ENCODE measurements at places on chromosomes 16 and 17. TPM values are rescaled to one million over a fixed set of nuclear protein-coding genes. Genes with fewer than 3 reads are reported as not detected.

DNA sequence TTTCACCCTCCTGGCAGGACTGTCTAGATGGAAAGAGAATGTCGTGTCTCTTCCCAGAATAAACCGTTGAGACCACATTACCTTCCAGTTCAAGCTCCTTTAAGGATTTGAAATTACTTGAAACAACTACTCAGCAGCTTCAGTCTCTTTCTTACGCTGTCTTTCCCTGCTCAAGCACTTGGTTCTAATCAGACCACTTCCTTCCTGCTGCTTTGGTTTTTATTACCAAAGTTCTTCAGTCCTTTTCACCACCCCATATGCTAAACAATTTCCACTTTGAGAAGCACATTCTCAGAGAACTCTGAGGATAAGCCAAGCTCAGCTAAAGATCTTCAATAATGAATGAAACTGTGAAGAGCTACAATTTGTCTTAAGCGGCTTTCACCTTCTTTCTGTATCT lies 105.4 kb downstream of the STX8 start:
- peak; percentile 12 for DNase-seq

Gene NXPH3
- total RNA-seq, result 0.25 TPM

DNA sequence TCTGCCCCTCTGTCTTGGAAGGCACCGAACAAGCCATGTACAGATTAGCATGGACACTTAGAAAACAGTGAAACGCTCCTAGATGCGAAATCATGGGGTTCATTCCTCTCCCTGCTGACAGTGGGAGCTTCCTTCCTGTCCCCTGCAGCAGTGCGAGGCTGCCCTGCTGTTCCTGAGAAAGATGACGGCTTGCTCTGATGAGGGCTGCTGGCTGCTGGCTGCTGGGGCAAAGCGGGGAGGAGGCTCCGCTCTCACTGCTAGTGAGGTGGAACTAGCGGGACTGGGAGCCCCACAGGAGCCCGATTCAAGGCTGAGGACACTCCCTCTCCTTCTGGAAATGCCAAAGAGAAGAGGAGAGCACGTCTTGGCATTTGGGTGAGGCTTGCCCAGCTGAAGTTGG lies 25.9 kb upstream of the CACNG4 start:
- no peak for DNase-seq

DNA sequence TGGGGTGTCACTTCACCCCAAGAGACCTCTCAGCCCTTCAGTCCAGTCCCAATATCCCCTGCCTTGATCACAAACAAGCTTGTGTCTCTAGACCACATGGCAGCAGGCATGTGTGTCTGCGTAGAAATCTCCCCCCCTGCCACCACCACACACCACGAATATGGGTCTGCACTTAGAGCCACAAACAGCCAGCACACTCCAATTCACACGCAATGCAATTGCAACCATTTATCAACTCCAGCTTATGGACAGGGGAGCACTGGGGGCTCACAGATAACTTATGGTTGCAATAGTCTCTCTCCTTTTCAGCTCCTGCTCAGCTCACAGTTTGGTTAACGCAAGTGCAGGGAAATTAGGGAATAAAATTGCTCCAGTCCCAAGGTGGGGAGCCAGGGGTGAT lies 2.6 kb downstream of the HOXB9 start:
- DNase-seq, result no peak

- no peak for DNase-seq
Observed at GRCh38 chr16:88817785-88818574, 6.3 kb upstream of the APRT start.

Gene CNTNAP1
- total RNA-seq, result 1.3 TPM

DNA sequence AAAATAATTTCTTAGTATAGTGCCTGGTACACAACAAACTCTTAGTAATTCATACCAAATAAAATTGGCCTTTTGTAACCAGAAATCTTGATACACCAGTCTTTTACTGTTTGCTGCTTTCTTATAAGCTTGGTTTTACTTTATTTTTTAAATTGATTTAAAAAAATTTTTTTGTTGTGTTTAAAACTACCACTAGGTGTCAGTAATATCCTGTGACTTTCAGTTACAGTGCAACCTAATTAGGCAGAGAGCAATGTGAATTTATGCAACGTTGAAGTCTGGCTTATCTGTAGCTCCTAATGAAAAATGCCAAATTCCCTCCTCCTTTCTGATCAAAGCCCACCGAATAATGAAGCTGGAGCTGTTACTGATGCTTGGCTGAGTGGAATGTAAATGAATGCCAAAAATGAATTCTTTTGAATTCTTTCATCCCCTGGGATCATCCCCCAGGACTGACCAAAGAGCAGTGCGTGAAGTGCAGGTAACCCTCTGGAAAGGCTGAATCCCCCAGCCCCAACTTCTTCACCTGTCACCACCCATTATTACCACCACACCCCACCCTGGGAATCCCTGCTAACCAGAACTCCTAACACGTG lies 3.8 kb downstream of the ERCC4 start:
- no peak for DNase-seq

DNA sequence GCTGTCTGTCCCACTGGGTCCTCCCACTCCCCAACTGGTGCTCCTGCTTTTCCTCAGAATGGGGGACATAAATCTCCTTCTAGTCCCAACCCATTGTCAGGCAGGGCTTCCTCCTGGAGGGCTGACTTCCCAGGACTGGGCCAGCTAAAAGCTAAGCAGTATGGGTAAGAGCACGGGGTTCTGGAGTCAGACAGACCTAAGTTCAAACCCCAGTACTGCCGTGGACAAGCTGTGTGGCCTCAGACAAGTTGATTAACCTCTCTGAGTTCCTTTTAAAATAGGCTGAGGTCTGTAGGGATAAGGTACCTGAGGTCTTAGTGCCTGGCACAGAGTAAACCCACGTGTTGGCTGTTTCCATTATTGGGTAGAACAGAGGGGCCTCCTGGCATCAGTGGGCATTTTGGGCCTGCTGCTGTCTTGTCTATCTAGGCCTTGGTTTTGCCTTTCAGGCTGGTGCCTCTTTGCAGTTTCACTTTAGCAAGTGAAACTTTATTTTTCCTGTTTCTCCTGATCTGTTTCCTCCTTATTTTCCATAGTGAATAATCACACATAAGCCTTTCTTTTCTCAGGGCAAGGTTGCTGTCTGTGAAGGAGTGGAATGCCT lies 114.6 kb downstream of the PRKCB start:
- DNase-seq, result no peak

GRCh38 chr16:57734925-57735754 lies 430 bp upstream of the KATNB1 start:
- DNase-seq, result peak; percentile 98

DNA sequence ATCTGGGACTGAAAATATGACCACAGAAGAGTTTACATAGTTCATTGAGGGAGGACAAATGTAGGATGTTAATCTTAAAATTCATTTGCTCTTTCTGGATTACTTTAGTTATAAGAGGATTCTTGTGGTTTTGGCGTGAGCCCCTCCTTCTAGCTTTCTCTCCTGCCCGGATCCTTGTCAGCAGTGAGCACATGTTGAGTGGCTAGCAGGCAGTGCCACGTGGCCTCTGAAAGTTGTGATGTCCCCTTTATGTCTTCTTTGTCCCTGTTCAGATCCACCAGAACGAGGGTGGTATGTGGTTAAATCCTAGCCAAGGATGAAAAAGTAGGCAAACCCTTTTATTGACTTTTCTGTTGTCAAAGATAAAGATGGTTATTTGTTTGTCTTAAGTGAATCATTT lies 83.8 kb downstream of the GNAO1 start:
- no peak for DNase-seq

DNA sequence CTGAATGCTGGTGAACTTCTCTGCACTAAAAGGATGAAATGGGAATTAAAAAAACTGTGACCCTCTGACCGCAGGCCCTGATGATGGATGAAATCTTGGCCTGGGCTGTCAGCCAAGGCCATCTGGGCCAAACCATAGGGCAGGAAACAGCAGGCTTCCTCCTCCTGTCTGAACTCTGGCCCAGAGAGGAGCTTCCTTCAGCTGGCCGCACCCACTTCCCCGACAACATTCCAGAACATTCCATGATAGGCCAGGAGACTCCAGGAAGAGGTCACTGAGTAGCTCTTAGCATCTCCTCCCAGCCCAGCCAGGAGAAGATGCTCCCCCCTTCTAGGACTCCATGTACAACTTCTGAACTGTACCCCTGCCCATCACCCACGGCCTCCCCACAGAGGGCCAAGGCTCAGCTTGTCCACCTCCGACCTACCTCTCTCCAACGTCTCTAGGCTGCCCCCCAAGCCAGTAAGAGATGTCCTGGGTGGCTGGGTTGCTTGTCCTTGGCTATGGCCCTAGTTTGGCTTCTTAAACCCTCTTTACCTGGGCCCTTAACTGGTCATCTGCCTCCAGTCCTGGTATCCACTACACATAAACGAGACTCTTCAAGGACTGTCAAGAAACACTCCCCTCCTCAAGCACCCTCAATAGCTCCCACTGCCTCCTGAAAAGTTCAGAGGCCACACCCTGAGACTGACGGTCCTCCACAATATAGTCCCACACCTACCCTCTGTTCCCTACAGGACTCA lies 1.7 kb downstream of the RPH3AL start:
- no peak for DNase-seq

- no peak for DNase-seq
Observed at GRCh38 chr16:85052536-85052935, 24.9 kb downstream of the KIAA0513 start.

DNA sequence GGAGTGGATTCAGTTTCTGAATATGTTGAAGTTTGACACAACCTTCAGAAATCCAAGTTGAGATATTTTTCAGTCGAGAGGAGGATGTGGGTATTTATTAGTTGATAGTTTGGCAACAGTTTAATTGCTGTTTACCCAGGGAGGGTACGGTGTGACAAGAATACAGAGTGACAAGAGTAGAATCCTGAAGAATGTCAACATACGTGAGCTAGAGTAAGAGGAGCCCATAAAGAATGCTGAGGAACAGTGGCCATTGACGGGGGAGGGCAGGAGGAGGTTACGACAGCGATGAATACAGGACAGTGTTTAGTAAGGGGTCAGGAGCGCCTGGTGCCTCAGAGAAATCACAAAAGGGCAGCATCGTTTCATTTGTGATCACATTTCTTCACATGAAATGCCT lies 76.5 kb downstream of the AATF start:
- no peak for DNase-seq

- no peak for DNase-seq
Observed at GRCh38 chr16:57263541-57264351, 18.7 kb downstream of the ARL2BP start.

- DNase-seq, result no peak
Observed at GRCh38 chr17:74981318-74981978, 6.0 kb upstream of the CDR2L start.

- DNase-seq, result no peak
Observed at GRCh38 chr17:61728297-61728836, 135.0 kb downstream of the BRIP1 start.

GRCh38 chr17:688100-688989 lies 26.3 kb downstream of the VPS53 start:
- no peak for DNase-seq

- DNase-seq, result peak; percentile 21
Observed at GRCh38 chr16:25093208-25094061, 18.1 kb upstream of the LCMT1 start.

DNA sequence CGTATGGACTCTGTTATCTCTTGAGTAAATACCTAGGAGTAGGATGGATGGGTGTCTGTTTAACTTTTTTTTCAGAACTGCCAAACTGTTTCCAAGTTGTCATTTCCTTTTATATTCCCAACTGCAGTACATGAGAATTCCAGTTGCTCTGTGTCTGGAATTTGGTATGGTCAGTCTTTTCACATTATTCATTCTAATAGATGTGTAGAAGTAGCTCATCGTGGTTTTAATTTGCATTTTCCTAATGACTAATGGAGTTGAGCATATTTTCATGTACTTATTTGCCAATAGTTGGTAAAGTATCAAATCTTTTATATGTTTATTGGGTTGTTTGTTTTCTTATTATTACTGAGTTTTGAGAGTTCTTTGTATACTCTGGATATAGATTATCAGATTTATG lies 27.0 kb downstream of the MRTFB start:
- no peak for DNase-seq

DNA sequence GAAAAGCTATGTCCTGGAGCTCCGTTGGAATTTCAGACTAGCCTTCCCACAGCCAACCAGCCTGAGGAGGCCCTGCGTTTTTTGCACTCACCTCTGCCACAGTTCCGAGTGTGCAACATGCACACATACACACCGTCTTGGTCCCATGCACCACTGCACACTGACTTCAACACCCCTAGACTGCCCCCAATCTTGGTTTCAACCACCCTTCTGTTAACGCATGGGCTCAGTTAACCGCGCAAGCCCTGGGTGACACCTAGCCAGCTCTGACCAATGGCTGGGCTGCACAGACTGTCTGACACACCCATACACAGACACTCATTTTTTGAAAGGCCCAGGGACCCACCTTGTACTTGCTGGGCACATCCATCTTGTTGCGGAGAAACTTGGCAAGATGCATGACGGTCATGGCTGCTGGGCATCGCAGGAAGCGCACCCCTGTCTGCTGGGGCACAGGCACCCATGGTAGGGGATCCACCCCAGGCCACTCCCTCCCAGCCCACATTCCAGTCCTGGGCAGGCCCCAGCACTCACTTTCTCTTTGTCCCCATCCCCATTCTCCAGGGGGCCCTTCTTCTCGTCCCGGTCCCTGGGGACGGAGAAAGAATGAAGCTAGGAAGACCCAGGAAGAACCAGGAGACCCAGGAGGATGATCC lies 8.0 kb downstream of the CISD3 start:
- no peak for DNase-seq

DNA sequence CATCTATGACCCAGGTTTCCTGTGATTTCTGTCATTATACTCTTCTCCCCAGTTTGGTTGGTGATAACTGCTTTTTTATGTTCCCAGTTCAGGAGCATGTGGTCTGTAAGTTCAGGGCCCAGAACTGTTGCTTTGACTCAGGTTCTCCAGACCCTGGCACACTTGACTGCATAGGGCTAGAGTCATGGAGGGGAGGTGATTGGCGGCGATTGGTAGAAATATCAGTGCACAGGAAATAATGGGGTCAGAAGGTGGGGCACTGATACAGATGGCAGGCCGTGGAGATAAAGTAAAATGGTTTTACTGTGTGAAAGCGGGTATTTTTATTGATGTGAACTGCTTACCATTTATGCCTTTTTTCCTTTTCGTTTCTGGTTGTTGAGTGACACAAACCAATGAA lies 28.7 kb downstream of the TAC4 start:
- DNase-seq, result no peak

DNA sequence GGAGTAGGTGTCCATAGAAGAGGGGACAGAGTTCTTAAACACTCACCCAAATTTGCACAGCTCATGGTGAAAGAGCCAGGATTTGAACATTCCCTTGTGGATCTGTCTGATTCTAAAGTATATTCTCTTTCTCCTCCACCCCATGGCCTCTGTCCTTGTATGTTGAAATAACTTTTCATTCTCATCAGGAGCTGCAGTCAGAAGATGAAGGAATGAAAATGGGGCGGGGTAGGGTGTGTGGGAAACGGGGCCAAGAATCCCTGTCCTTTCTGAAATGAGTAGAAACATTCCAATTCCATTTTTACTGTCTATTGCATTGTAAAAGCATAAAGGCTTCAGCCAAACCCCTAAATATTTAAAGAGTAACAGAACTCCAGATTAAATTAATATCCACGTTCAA lies 42.8 kb downstream of the NOG start:
- DNase-seq, result no peak

- no peak for DNase-seq
Observed at GRCh38 chr17:79750650-79751545, 20.2 kb downstream of the ENPP7 start.

Gene CD300C
- not detected for total RNA-seq

Gene TBX21
- total RNA-seq, result 40.4 TPM

- DNase-seq, result no peak
Observed at GRCh38 chr17:31413081-31413799, 21.8 kb downstream of the RAB11FIP4 start.

Measured in activated T-helper 2 cell treated with anti-CD3 and anti-CD28 coated beads, Interferon-gamma antibody, Interleukin-2, Interleukin-4, amounts not matched to agents 10 μg/mL and 5 μg/mL and 100 μg/mL, durations not matched to agents 14 hours and 24 hours and 36 hours (primary cell).